ENCODE measurements at places on chromosomes 5 and 9. TPM values are rescaled to one million over a fixed set of nuclear protein-coding genes. Genes with fewer than 3 reads are reported as not detected.

DNA sequence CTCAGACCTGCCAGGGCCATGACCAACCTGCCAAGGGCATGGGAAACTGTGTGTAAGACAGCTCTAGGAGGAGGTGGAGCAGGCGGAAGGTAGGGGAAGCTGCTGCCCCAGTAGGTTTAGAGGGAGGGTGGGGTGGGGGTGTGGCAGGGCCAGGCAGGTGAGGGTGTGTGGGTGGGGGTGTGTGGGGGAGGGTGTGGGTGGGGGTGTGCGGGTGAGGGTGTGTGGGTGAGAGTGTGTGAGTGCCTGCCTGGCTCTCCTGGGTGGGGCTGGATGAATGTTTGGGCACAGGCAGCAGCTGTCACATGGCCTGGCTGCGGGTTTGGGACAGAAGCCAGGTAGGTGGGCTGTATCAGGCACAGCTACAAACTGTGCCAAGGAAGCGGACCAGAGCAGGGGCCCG lies 8.8 kb upstream of the N4BP3 start:
- no peak overlapping the region for H3K4me3 ChIP-seq
- H3K27me3 ChIP-seq = peaks cover 1% of the 10 kb centered on the region
- peaks cover 9% of the 10 kb centered on the region for H3K4me1 ChIP-seq
- no peak for DNase-seq
- no peaks in the 10 kb centered on the region for H3K36me3 ChIP-seq
- no peak overlapping the region for H3K27ac ChIP-seq

PDE6A gene
- total RNA-seq = not detected

AGXT2 gene
- total RNA-seq = not detected

DNA sequence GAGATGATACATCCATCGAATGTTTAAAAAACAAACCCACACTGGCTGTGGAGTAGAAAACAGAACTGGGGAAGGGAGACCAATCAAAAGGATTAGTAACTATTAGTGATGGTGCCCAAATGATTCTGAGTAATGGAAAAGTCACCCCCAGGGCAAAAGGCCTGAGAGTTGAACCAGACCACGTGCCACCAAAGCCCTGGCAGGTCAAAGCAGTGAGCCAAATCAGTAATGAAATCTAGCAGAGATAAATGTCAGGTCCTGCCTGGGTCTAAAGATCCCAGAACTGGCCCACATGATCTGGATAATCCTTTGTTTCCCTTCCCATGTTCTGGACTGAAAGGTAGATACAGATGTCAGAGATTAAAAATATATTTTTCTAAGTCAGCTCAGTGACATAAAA lies 9.4 kb downstream of the OTULINL start:
- no peak overlapping the region for H3K4me3 ChIP-seq
- no peaks in the 10 kb centered on the region for H3K36me3 ChIP-seq
- no peak for DNase-seq
- no peak overlapping the region for H3K27ac ChIP-seq

ANKRD33B gene
- total RNA-seq = 7.0 TPM

- H3K27ac ChIP-seq = no peak overlapping the region
- no peaks in the 10 kb centered on the region for H3K36me3 ChIP-seq
- no peak overlapping the region for H3K4me3 ChIP-seq
- peaks cover 6% of the 10 kb centered on the region for H3K27me3 ChIP-seq
- H3K4me1 ChIP-seq = no peaks in the 10 kb centered on the region
Measured at GRCh38 chr5:135560858-135561257, 17.9 kb downstream of the CXCL14 start.

DNA sequence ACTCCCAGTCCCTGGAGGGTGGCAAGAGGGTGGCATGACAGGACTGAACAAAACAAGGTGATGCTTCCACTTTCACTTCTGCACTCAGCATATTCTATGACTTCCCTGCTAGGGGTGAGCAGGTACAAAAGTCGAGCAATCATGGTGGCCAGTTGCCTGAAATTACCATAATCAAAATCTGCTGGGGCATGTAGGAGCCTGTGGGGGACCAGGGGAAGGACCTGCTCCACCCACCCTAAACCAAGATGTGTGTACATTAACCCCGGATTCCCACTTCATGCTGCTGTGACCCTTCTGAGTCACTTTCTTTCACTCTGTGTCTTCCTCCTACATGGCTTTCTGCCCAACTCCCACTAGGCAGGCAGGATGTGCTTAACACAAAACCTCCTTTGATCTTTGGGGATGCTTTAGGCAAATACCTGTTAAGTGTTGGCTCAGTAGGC lies 73.3 kb upstream of the PHF24 start:
- H3K36me3 ChIP-seq = no peaks in the 10 kb centered on the region
- no peak overlapping the region for H3K4me3 ChIP-seq
- H3K27ac ChIP-seq = no peak overlapping the region
- DNase-seq = no peak
- no peaks in the 10 kb centered on the region for H3K27me3 ChIP-seq
- H3K4me1 ChIP-seq = no peaks in the 10 kb centered on the region

DNA sequence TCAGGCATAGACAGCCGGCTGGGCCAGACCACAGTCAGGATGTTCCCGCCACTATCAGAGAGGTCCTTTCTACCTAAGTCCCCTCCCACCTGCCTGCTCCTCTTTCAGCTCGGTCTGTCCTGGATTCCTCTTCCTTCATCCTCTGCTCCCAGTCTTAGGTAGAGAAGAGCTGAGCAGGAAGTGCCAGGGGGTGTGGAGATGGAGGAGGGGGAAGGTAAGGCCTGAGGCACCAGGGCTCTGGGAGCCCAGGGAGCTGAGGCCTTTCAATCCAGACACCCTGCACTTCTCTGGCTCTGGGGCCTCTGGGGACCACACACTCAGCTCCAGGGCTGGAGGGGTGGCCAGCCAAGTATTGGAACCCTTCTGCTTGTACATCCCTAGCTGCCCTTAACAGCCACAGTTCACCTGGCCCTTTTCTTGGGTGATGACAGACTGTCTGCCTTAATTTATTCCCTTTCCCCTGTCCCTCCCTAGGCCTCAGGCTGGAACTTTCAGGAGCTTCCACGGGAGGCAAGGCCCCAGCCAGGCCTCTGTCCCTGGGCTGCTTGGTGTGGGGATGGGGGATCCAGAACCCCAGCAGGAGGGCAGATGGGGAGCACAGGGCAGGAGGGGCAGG lies 15.6 kb downstream of the IRF1 start:
- H3K4me3 ChIP-seq = no peak overlapping the region
- H3K4me1 ChIP-seq = peaks cover 6% of the 10 kb centered on the region
- no peak for DNase-seq
- no peaks in the 10 kb centered on the region for H3K36me3 ChIP-seq
- no peak overlapping the region for H3K27ac ChIP-seq

ACSL6 gene
- total RNA-seq = 0.80 TPM

DNA sequence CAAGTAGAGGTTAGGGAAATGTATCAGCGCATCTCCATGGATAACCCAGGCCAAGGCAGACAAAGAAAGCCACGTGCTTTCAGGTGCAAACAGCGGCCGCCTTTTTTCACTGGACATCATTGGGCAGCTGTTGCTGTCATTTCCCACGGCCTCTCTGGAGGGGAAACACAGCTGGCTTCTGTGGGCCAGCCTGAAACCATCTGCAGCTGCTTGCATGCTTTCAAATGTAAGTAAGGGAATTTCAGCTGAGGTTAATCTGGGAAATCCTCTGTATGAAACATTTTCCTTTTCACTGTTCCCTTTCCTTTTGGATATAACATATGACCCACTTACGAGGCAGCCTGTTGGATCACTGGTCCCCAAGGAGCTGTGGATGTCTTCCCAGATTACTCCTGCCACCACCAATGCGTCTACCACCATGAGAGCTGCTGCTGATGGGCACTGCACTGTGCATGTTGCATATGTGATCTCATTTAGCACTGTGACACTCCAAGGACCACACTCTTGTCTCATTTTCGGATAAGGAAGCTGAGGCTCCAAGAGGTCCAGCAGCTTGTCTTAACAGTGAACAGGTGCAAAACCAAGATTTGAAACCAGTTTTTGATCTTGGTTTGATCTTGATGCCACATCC lies 106.3 kb downstream of the C9orf152 start:
- H3K4me3 ChIP-seq = no peak overlapping the region
- DNase-seq = no peak
- no peak overlapping the region for H3K27ac ChIP-seq
- H3K4me1 ChIP-seq = peaks cover 75% of the 10 kb centered on the region
- peaks cover 4% of the 10 kb centered on the region for H3K27me3 ChIP-seq

PCDHGB7 gene
- total RNA-seq = 45.2 TPM

DNA sequence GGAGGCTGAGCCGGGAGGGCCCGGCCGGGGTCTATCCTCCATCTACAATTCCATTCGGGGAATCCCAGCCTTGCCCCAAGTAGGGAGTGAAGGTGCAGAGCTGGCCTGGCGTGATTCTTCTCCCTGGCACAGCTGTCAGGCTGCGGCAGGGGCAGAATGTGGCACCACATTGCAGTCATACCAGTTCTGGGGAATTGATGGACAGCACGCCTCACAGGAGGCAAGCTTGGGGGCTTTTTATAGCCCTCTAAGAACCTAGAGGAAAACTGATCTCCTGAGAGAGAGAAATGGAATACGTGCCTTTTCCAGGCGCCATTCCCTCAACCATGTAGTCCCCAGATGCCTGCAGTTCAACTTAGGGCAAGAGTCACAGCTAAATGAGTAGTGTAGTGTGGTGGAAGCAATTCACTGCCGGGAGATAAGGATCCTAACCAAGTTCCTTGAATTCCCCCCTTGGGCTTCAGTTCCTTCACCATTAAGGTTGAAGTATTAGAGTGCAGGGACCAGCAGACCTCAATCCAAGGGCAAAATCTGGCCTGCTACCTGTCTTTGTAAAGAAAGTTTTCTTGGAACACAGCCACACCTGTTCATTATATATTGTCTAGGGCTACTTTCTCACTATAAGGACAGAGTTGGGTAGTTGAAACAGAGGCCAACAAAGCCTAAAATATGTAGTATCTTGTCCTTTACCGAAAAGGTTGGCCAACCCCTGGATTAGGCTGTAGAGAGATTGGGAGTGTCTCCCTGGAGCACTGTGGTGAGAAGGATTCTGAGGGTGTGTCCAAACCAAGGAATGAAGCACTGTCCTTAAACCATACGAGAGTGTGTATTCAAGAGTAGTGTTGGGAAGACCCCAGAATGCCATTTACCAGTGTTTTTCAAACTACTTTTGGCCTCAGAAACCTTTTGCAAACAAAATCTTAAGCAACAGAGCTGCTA lies 10.6 kb downstream of the AFAP1L1 start:
- H3K36me3 ChIP-seq = peaks cover 78% of the 10 kb centered on the region
- H3K4me1 ChIP-seq = peaks cover 89% of the 10 kb centered on the region
- peak overlapping the region; percentile 57 for H3K27ac ChIP-seq
- no peak for DNase-seq
- peaks cover 16% of the 10 kb centered on the region for H3K27me3 ChIP-seq
- peak overlapping the region; percentile 57 for H3K4me3 ChIP-seq

GRM6 gene
- total RNA-seq = not detected
